ENCODE measurements at places on chromosomes 7 and 10.

- no peak for DNase-seq
Measured at GRCh38 chr10:87921931-87922688, 58.7 kb downstream of the PTEN start.

DNA sequence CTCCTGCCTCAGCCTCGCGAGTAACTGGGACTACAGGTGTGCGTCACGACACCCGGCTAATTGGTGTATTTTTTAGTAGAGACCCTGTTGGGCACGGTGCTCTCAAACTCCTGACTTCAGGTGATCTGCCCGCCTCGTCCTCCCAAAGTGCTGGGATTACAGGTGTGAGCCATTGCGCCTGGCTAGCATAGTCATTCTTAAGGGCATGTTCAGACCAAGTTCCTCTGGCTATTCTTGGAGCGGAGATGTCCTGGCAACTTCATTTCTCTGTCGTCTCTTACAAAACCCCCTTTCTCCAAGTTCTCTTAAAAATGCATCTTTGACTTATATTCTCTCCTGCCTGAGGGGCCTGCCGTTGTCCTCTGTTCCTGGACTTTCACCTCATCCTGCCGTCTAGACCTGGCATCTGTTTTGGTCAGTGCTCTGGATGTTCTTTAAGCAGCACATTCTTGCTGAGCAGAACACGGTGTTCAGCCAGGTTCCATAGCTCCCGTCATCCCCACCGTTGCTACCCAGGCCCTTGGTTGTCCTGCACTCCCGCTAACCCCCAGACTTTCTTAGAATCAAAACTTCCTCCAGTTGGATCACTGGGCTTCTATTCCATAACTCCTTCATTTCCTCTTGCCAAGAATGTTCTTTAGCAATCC, 509.9 kb upstream of the GALNT17 start:
- DNase-seq = no peak

DNA sequence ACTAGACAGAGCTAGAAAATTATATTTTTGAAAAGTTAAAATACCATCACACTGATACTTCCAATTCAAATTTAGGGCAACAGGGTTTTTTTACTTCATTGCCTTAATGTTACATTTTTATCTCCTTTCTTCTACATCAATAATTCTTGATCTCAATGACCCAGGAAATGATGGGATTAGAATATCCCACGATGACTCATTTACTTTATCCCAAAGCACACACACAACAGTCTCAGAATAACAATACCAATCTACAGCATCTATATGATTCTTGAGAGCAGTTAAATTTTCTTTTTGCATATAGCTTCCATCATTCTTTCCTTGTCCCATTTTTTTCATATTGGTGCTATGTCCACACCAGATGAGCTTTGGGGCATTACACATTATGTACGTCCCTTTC, 98.4 kb upstream of the EEPD1 start:
- no peak for DNase-seq

GRCh38 chr7:29588900-29589696, 25.5 kb downstream of the PRR15 start:
- DNase-seq = peak; percentile 57

DNA sequence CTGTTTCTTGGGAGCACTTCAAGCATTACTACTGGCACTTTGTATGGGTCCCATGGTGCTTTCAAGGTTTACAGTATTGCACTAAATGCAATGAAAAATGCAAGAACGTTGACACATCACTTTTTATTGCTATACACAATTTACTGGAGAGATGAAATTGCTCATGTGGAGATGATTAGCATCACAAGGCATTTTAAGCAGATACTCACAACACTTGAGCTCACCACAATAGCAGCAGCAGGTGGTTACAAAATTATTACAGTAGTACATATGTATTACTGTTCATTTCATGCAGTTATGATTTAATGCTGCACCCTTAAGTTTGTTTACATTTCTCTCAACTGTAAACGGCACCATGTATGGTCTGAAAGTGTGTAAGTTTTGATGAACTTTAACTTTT, 537.7 kb downstream of the GRM8 start:
- no peak for DNase-seq

DNA sequence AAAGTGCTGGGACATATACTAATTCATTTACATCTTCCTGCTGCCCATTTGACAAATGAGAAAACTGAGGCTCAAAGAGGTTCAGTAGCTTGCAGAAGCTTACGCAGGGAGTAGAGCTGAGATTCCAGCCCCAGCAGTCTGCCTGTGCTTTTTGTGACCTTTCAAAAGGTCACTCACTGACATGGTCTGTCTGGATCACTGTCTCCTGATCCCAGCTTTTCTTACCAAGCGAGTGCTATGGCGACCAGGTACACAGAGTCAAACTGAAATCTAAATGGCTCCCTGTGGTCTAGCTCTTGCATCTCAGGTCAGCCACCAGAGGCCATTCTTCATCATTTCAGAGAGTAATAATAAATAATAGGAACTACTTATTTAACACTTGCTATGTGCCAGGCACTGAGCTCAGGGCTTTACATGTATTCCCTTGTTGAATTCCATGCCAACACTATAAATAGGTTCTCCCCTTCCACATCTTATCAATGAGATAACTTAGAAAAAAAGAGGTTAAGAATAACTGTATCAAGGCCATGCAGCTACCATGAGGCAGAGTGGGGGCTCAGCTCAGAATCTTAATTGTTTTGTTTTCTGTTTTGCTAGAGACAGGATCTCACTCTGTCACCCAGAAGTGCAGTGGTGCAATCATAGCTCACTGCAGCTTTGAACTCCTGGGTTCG, 381.0 kb downstream of the CALN1 start:
- no peak for DNase-seq

GRCh38 chr10:12382956-12383531, 33.7 kb downstream of the CAMK1D start:
- no peak for DNase-seq
